ENCODE measurements at places on chromosomes 3 and 15.

- DNase-seq, result no peak
These were observed 184.8 kb upstream of the CHL1 start for GRCh38 chr3:11734-12133.

- no peak for DNase-seq
These were observed 34.6 kb upstream of the IGF2BP2 start for GRCh38 chr3:185859294-185859972.

- no peak for DNase-seq
These were observed 7.4 kb downstream of the TRANK1 start for GRCh38 chr3:36937492-36937891.

DNA sequence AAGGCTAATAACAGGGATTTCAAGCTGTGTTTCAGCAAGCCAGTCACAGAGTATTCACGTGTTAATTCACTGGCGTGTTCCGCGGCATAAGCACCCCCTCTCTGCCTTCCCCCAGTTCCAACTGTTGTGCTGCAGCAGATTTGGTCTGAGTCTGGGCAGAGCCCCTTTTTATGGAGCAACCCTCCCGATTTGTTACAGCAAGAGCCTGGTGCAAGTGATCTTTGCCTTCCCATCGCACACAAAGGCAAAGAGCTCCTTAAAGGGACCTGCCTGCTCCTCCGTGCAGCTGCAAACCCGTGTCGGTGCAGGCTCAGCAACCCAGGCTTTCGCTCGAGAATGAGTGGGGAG lies 170.5 kb downstream of the KCNAB1 start:
- no peak for DNase-seq

- no peak for DNase-seq
These were observed 93.9 kb downstream of the WNT7A start for GRCh38 chr3:13785853-13786436.

GRCh38 chr3:148697306-148698189 lies at the start of gene AGTR1:
Gene AGTR1 (plus strand): TSS chr3:148697903. CDS start chr3:148741036, 43,133 bp downstream.
- no peak for DNase-seq

DNA sequence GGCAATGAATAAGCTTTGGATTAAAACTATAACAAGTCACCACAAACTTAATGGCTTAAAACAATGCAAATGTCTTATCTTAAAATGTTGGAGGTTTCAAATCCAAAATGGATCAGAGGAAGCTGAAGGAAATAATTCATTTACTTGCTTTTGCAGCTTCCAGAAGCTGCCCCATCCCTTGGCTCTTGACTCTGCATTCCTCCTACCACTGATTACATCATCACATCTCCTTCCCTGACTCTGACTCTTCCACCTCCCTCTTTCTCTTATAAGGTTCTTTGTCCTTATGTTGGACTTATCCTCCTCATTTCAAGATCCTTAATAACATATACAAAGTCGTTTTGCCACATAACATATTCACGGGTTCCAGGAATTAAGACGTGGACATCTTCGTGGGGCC lies 982.8 kb upstream of the ROBO1 start:
- DNase-seq, result no peak

DNA sequence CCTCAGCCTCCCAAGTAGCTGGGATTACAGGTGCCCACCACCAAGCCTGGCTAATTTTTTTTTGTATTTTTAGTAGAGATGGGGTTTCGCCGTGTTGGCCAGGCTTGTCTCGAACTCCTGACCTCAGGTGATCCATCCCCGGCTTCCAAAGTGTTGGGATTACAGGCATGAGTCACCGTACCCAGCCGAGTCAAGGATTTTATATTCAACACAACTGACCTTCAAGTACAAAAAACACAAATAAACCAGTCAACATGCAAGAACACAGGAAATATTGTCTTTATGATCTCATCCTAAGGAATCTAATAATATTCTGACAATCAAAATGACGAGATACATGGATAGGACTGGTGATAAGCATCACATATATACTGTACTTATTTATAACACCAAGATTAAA lies 37.9 kb downstream of the TJP1 start:
- no peak for DNase-seq

DNA sequence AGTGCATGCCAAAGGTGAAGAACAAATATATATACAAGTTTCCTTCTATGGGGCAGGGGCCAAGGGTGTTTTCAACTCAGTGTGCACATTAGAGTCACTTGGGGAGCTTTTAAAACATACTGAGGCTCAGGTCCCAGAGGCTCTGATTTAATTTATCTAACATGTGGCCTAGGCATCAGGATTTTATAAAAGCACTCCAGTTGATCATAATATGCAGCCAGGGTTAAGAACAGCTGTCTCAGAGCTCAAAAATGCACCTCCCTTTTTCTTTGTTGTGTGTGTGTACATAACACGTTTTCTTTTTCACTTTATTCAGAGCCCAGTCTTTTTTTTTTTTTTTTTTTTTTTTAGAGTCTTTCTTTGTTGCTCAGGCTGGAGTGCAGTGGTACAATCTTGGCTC lies 57.9 kb upstream of the SETD2 start:
- no peak for DNase-seq

GRCh38 chr3:112253301-112253971 lies 40.6 kb downstream of the SLC9C1 start:
- no peak for DNase-seq

- DNase-seq, result no peak
These were observed 235.4 kb downstream of the PLCL2 start for GRCh38 chr3:17120115-17120514.

GRCh38 chr3:170355738-170356595 lies 1.5 kb upstream of the SKIL start:
- DNase-seq, result no peak

GRCh38 chr3:177604181-177604580 lies 406.9 kb upstream of the TBL1XR1 start:
- DNase-seq, result no peak

- DNase-seq, result no peak
These were observed 120.1 kb upstream of the ARHGEF3 start for GRCh38 chr3:56921573-56922453.

DNA sequence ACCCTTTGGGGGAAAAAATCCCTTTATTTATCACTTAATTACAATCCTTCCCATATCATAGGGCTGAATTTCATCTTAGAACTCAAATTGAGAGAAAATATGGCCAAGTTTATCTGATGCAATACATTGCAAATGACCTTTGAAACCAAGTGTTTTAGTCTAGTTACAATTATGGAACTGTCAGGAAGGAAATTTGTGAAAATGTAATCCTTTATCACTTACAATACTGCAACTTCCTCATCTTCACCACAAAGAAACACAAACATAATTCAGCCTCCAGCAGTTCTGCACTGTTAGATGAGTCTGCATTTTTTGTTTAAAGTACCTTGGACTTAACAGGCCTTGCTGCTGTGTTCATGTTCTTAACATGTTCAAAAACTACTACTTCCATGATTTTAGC lies 4.6 kb downstream of the CCPG1 start:
- no peak for DNase-seq

- DNase-seq, result no peak
These were observed 80.3 kb upstream of the ABHD2 start for GRCh38 chr15:89007989-89008388.

DNA sequence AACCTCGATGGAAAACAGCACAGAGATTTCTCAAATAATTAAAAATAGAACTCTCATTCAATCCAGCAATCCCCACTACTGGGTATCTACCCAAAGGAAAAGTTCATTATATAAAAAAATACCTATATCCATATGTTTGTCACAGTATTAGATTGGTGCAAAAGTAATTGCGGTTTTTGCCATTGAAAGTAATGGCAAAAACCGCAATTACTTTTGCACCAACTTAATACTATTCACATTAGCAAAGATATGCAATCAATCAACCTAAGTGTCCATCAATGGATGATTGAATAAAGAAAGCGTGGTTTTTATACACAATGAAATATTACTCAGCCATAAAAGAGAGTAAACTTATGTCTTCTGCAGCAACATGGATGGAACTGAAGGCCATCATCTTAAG lies 12.2 kb upstream of the CCDC54 start:
- no peak for DNase-seq

GRCh38 chr15:70494852-70495571 lies 268.3 kb downstream of the UACA start:
- no peak for DNase-seq

- DNase-seq, result no peak
These were observed 810.9 kb downstream of the NR2F2 start for GRCh38 chr15:97141360-97141759.

GRCh38 chr3:134374105-134374790 lies at the start of gene AMOTL2:
Gene AMOTL2 (minus strand): TSS chr3:134374447. CDS start chr3:134371433, 3,014 bp downstream.
- no peak for DNase-seq

- no peak for DNase-seq
These were observed 31.7 kb upstream of the XYLB start for GRCh38 chr3:38314764-38315487.

GRCh38 chr3:58043933-58044332 lies 35.7 kb downstream of the FLNB start:
- DNase-seq, result no peak

GRCh38 chr3:12924437-12924836 lies 83.1 kb upstream of the RPL32 start:
- DNase-seq, result no peak

DNA sequence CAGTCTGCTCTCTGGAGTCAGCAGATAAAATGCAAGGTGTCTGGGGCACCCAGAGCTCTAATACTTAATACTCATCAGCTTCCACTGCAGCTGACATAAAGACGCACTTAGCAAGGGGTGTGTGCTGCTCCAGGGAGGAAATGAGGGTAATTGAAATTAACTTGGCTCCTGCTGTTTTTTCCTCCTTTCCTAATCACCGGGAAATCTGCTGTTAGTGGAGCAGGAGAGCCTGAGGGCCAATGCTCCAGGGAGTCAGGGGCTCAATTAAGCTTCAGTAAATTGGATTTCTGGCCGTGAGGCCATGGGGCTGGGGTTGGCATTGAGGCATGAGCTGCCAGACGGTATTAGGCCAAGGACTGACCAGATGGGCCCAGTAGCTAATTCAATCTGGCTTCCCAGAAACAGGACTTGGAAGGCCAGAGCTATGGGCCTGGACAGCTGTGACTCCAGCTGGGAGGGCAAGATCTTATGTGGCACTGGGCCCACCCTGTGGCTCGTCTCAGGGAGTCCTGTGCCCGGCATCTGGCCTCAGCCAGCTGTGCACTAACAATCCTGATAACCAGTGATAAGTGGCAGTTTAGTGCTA lies 30.7 kb upstream of the CHRNB4 start:
- DNase-seq, result no peak

GRCh38 chr3:94162700-94163099 lies 99.8 kb downstream of the NSUN3 start:
- DNase-seq, result no peak

GRCh38 chr3:137008976-137009375 lies 51.2 kb downstream of the IL20RB start:
- DNase-seq, result no peak

DNA sequence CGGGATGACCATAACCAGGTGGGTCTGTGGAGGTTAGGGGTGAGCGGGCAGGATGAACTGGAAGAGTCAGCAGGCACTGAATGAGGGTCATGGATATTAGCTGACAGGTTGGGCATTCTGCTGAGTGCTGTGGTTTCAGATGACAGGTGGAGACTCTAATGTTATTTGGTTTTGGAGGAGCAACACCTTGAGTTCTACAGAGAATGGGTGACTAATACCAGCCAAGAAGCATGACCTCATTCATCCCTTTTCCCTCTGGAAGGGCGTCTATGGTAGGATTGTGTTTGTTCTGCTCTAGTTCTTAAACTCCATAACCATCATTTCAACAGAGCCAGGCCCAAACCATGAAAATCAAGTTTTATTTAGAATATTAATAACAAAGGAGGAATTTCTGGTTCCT lies 550.7 kb upstream of the LMCD1 start:
- DNase-seq, result no peak

- DNase-seq, result no peak
These were observed 141.4 kb downstream of the TGFBR2 start for GRCh38 chr3:30747771-30748281.

- DNase-seq, result no peak
These were observed at the start of gene KBTBD12 for GRCh38 chr3:127915115-127915936. Gene KBTBD12 (plus strand): TSS chr3:127915232. CDS start chr3:127923062, 7,830 bp downstream.

GRCh38 chr3:48966876-48967361 lies 23.1 kb upstream of the P4HTM start:
- DNase-seq, result peak; percentile 6

DNA sequence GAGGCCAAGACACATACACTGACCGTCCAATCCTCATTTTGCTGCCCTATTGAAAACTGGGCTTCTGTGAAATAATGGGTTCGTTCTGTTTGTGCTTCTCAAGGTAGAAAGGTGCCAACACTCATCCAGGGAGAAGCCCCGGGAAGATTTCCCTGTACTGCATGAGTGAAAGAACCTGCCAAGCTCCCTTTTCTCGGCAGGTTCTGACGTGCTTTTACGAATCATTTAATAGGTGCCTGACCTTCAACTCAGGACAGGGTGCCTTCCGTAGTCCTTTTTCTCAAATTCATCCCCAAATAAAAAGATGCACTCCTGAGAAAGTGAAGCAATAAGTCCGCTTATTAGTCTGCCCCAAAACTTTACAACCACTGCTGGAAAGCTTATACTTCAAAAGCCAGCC lies 64.2 kb downstream of the B3GNT5 start:
- DNase-seq, result no peak

DNA sequence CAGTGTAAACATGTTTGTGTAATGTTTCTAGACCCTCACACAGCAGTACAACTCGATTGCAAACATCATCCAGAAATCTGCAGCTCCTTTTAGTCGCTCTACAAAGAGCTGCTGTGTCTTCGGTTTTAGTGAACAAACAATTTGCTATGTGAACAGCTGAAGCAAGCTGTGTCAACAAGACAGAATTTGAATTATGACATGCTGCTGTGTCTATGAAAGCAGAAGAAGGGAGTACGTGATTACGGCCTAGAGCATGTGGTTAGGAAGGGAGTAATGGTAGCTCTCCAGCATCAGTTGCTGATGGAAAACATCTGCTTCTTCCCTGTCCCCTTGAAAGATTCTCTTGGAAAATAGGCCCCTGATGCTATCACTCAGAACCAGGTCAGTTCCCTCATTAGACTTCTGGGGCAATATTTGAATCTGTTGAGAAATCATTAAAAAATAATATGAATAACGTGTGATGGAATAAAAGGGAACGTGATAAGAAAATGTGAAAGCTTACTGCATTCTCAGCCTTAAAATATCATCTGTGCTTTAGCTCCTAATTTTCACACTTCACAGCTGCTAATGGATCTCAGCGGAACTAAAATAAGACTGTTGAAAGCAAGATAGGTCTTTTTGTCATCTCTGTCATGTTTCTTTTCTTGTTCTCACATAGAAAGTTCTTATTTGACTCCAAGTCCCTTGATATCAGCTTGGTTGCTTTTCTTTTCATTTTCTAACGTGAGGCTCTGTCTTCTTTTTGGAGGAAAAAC lies 891.5 kb downstream of the ROBO2 start:
- DNase-seq, result no peak

GRCh38 chr3:143585720-143586456 lies 262.4 kb downstream of the SLC9A9 start:
- no peak for DNase-seq

DNA sequence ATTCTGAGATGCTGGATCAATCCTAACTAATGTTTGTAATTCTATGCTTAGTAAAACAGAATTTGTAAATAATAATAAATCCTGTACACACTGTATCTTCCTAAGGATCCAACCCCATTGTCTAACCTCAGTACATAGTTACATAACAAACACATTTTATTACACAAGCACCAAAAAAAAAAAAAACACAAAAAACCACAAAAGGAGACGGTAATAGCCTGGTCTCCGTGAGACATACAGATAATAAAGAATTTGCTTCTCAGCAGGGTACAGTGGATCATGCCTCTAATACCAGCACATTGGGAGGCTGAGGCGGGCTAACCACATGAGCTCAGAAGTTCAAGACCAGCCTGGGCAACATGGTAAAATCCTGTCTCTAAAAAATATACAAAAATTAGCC lies 558.7 kb downstream of the MAGI1 start:
- no peak for DNase-seq
